Stimulated activated CD8-positive, alpha-beta memory T cell treated with anti-CD3 and anti-CD28 coated beads, Interleukin-4, amount 100 ng/mL, for 48 hours (primary cell): ENCODE measurements at places on chromosomes 5 and 9.

GRCh38 chr9:5041390-5042115, 56.5 kb downstream of the JAK2 start:
- DNase-seq = no peak

DNA sequence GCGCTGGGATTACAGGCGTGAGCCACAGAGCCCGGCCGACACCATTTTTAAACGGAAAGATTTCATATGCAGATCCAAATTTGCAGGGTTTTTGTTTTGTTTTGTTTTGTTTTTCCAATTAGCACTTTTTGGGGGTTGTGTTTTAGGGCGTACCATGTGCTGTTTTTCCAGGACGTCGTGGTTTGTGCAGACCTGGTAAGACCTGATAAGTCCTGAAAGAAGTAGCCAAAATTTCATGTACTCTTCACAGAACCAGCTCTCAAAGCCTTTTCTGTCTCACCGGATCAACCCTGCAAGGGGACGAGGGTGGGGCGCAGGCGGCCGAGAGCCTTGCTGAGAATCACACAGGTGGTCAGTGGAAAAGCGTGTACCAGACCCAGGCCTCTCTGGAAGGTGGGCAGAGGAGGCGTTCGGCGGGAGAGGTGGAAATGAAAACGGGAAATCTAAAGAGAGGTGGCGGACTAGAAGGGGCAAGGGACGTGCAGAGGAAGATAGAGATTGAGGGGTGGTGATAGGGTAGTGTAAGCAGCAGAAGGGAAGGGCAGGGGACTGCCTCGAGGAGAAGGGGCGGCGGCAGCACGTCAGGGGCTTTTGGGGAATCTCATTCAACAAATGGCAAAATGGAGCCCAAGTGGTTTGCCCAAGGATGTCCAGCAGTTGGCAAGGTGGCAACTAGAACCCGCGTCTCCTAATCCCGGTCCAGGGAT, 1.1 kb upstream of the FAF2 start:
- no peak for DNase-seq

- no peak for DNase-seq
Measured at GRCh38 chr5:54696931-54697330, 179.4 kb downstream of the SNX18 start.

DNA sequence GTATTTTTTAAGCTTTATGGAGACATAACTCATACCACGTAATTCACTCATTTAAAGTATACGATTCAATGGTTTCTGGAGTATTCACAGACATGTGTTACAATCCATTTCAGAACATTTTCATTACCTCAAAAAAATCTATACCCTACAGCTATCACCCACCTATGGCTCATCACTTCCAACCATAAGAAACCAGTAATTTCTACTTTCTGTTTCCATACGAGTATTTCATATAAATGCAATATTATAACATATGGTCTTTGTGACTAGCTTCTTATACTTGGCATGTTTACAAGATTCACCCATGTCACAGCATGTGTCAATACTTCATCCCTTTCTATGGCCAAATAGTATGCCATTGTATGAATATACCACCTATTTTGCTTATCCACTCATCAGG, 18.8 kb downstream of the UBQLN1 start:
- no peak for DNase-seq

DNA sequence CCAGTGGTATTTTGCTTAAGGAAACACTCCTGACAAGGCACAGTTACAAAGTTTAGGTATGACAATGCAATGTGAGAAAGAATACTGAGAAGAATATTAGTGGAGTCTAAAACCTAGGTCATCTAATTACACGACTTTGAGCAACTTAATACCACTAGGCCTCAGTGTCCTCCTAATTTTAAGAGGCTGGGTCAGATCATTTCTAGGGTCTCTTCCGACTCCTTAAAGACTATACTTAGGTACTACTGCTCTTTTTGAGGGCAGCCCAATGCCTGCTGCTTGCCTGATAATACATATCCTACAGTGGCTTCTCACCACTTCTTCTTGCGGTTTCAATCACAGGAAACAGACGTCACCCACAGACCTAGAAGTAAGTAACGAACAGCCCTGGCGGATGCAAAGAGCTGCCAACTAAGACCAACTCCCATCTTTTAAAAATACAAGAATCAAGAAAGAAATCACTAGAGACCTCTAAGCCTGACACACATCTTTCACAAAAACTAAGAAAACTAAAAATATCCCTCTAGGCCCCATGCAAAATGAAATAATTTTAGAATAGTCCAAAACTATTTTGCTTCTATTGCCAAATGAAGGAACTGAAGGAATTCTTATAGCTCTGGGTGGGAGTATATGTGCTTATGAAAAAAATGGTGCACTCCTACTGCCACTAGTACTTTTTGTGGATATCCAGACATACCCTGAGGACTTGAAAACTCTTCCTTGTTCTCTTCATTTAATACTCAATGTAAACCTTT, 13.1 kb downstream of the DIAPH1 start:
- DNase-seq = peak; percentile 69

- DNase-seq = no peak
Measured at GRCh38 chr5:170534941-170535340, 31.1 kb downstream of the KCNIP1 start.

DNA sequence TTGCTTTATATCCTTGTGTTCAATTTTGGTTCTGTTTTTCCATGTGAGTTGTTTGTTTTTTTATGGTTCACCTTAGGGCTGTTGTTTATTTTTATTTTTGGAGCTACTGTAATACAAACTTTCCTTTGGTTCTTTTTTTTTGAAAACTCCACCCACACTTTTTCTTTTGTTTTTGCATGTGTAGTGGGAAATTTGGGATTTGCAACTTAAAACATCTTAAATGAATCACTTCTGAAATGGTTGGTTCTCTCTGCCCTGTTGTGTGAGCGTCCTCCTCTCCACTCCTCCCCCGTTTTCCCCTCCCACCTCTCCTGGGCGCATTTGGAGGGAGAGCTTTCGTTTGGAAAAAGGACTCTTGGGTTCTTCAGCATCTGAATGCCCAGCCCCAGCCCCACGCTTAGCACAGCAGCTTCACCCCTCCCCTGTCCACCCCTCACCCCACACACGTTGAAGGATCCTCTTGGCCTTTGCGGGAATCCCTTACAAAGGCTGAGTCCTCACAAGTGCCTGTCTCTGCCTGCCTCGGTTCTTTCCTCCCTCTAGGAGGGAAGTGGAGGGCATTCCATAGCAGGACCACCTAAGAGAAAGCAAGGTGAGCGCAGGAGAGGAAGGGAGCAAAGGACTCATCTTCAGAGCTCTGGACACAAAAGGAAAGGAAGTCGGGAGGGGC, 67.2 kb downstream of the DMRT1 start:
- no peak for DNase-seq

DNA sequence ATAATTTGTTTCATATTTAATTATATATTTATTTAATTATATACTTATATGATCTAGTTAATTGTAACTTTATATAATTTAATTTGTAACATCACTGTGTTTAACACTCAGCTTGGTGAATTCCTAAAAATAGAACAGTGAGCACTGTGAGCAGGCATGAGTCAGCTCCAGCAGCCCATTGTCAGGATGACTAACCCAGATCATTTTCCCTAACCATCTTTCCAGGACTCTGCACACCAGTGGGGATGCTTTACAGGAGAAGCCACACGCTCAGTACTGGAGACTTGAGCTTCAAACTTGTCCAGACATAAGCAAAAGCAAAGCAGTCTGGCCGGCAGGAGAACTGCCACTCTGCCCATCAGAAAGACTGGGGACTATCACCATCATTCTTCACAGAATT, 446.2 kb upstream of the TRPC7 start:
- no peak for DNase-seq

DNA sequence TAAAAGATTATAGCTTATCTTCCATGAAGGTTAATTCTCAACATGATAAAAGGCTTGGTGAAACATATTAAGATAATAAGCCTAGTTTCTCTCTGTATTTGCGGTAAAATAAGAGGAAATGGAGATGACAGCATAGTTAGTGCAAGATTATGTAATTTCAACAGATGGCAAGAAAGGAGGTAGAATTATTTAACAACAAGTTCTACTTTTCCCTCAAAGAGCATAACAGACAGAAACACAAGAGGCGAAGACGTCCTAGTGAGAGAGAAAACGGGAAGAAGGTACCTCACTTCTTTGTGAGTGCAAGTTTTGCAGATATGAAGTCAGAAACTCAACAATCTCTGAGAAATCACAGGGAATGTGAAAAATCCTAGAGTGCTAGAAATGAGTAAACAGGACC, 144.8 kb upstream of the ADCY2 start:
- no peak for DNase-seq

GRCh38 chr5:132662925-132663770, 5.2 kb downstream of the IL13 start:
- peak; percentile 71 for DNase-seq

DNA sequence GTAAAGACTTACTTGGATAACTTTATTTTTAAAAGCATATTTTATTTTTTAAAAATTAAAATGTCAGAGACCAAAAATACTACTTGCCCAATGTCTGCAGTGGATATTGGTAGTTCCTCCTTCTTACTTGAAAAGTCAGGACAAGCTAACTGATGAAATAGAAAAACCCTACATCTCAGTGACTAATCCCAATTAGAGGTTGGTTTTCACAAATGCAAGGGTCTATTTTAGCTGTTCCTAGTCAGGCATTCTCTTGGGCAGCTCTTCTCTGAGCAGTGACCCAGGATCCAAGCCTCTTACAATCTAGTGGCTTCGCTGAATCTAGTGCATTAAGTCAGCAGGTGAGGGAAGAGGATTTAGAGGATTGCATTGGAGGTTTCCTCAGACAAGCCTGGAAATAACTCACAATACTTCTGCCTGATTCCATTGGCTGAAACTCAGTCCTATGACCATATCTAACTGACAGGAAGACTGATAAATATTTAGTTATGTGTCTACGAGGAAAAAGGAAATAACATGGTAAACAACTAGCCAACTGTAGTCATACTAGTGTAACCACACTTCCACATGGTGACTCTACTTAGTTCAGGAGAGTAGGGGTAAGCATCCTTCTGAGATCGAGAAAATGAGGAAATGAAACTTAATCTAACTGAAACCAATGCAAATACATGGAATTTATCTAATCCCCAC, 34.2 kb upstream of the MIER3 start:
- DNase-seq = no peak

DNA sequence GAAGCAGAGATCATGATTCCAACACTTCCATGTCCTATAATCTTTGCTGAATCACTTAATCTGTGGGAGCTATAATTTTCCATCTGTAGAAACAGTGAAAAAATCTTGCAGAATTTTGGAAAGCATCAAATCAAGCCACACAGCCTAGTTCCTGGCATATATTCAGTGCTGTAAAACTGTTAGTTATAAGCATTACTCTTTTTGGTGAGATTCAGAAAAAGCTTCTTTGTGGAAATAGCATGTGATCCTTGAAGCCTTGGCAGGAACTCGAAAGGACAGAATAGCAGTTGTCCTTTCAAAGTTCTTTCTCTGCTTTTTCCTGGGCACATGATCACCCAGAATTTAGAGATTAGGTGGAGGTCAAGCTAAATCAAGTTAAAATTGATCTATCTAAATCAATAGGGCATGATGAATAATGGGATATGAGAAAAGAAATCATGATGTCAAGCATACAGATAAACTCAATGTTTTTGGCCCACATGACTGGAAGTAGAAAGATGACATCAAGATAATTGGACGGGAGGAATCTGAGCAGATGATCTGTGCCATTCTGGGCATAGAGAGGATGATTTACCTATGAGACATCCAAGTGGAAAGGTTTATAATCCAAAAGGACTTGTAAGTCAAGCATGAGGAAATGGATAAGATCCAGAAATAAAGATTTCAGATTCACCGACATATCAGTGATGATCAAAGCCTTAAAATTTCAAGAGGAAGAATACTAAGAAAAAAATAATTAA, 73.1 kb downstream of the TMEM232 start:
- DNase-seq = no peak

DNA sequence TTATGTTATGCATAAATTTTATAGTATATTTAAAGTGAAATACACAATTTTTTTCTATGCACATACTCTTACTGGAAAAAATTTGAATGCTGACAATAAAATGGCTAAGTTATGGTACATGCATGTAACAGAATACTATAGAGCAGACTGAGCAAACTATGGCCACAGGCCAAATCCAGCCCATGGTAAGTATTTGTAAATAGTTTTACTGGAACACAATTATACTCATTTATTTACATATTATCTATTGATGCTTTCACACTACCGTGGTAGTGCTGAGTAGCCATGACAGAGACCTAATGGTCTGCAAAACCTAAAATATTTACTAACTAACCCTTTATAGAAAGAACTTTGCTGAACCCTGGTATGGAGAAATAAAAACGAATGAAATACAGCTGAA, 45.7 kb downstream of the TEX10 start:
- DNase-seq = no peak

GRCh38 chr5:176401281-176402205, 13.0 kb downstream of the HIGD2A start:
- DNase-seq = no peak

DNA sequence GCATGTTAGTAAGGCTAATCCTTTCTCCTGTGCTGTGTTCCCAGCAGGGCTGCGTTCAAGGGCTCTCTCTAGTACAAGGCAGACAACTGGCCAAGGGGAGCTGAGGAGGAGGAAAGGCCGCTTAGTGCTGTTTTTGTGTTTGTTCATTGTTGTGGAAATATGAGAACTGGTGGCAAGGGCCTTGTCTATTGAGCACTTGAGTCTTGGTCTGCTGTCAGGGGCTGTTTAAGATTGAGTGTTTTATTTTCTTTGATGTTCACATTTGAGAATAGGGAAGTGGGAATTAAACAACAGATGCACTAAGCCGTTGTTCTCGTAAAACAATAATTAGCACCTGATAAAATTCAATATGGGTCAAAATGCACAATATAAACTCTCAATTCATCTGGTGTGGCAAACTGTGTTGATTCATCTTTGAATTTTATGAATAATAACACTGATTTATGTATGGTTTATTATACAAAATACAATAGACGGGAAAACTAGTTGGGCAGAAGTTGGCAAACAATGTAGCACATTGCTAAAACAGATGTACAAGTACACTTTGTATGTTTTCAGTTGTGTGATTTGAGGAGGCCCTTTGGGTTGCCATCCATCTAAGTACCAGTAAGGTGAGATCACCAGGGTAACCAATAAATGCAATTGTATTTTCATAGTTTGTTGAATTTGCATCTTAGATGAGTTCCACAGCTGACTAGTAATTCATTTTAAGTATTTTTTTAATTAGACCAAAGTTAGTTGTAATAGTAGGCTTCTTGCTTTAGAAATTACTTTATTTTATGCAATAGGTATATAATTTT, 97.6 kb upstream of the GRHPR start:
- DNase-seq = no peak
